ENCODE measurements at places on chromosomes 1 and 21.

GRCh38 chr1:109892561-109893368, 17.9 kb upstream of the CSF1 start:
- DNase-seq: no peak

DNA sequence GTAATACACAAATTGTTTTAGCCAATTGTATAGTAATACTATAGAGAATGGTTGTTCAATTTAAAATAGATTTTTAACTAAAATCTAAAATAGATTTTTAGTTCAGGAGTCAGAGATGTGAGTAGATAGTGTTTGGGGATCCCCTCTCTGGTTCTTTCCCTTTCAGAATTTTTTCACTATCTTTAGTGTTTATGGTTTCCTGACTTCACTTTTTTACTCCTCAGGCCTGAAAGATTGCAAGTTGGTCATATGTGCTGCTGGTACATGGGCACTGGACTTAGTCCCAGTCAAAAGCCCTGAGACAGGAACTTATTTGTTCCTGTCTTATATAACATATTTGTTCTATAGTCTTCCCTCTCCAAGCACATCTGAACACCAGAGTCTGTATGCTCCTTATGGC, 96.8 kb upstream of the ATP1B1 start:
- no peak for DNase-seq

GRCh38 chr21:39115576-39116235, 67.5 kb downstream of the PSMG1 start:
- no peak for DNase-seq

DNA sequence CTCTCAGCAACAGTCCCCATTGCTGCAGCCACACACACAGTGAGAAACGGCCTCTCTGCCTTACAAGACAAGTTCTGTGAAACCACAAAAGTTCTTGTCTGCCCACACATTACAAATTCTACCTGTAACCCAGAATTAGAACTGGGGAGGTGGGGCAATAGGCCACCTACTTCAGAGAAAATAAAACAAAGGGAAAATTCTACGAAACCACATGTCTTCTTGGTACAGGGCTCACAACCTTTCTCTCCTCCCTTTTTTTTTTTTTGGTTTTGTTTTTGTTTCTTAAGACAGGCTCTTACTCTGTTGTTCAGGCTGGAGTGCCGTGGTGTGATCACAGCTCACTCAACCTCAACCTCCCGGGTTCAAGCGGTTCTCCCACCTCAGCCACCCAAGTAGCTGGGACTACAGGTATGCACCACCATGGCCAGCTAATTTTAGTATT, 30.2 kb downstream of the LPAR3 start:
- DNase-seq: no peak

GRCh38 chr1:93908394-93909145, 660 bp downstream of the GCLM start:
- DNase-seq: no peak

- DNase-seq: no peak
Observed at GRCh38 chr1:179775009-179775408, 31.9 kb downstream of the FAM163A start.

GRCh38 chr1:224757508-224757907, 141.4 kb downstream of the CNIH3 start:
- no peak for DNase-seq

GRCh38 chr21:31374395-31374794, 30.3 kb upstream of the TIAM1 start:
- no peak for DNase-seq

GRCh38 chr1:66217021-66217420, 316.9 kb upstream of the SGIP1 start:
- DNase-seq: no peak

DNA sequence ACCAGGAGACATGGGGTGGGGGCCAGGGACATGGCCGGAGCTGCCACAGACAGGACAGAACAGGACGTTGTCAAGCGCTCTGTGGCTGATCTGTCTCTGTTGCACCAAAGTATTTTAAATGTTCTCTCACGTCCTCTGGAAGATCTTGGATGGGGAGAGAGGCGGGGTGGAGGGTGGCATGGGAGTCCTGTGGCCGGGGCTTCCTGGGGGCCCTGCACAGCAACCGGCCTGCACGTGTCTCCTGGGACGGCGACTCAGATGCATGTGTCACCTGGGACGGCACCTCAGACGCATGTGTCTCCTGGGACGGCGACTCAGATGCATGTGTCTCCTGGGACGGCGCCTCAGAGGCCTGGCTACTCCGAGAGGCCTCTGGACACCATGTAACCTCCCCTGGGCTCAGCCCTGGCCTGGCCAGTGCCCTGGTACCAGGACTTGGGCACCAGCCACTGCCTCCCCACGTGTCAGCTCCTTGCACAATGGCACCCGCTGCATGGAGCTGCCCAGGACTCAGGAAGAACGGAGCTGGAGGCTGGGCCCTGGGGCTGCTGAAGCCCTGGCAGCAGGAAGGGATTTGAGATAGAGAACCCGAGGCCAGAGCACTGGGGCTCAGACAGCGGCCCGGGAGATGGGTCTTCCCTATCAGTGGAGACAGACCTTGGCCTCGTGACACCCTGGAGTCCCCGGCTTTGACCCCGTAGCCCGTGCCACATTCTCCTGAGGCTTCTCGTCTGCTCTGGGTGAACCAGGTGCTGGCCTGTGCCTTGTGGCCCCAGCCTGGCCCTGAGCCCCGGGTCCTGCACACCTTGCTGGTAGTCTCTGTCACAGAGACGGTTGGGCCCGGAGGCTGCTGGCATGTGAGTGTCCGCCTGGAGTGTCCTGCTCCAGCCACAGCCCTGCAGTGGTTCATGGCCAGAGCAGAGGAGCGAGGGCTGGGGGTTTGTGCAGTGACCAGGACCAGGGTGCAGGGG, 14.7 kb upstream of the SLC19A1 start:
- no peak for DNase-seq

GRCh38 chr21:46626975-46627501, 8.4 kb upstream of the PRMT2 start:
- DNase-seq: no peak

- DNase-seq: no peak
Observed at GRCh38 chr1:198241553-198241952, 84.8 kb downstream of the NEK7 start.

GRCh38 chr21:45383615-45384201, 21.3 kb upstream of the COL18A1 start:
- no peak for DNase-seq

GRCh38 chr1:201766131-201766866, 62.7 kb upstream of the IPO9 start:
- DNase-seq: no peak

DNA sequence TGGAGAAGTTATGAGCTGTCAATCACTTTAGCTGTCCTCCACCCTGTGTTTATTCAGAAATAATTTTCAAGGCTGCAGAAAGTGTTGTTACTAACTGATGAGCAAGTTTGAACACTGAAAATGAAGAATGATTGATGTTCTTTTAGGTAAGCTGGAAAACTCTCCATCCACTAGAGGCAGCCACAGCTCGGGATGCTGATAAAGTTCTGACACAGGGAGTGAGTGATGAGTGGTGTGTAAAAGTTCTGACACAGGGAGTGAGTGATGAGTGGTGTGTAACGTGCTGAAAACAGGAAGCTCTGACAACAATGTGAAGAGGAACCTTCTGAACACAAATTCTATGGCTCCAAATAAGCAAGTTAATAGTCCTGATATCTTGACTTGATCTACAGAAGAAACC, 197.5 kb upstream of the PTBP2 start:
- DNase-seq: no peak

GRCh38 chr1:64515427-64515826, 45.5 kb downstream of the CACHD1 start:
- no peak for DNase-seq

DNA sequence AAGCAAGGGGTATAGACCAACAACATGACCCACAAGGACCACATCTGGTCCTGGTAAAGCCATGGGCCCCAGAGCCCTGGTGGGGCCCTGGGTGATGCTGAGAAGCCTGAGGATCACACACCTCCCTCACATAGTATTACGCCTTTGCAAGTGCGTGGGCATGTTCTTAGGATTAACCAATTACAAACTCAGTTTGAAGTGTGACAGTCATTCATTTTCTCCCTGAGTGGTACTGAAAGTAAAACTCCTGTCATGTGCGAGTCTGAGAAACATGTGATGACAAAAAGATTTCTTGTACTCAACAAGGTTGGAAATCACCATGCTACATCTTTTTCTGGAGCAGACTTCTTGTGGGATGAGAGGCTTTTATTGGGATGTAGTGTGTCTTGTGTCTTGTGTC, 315.3 kb upstream of the DUSP10 start:
- DNase-seq: no peak

DNA sequence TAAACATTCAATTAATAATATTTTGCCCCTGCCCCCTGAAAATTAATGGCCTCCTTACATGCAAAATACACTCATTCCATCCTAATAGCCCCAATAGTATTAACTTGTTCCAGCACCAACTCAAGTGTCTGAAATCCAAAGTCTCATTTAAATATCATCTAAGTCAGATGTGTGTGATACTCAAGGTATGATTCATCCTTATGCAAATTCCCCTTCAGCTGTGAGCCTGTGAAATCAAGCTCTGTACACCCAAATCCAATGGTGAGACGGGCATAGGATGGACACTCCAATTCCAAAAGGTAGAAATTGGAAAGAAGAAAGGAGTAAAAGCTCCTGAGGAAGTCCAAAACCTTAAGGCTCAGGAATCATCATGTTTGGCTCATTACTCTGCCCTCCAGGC, 83.5 kb downstream of the HHAT start:
- DNase-seq: no peak

- DNase-seq: no peak
Observed at GRCh38 chr1:30472009-30472408, 251.4 kb downstream of the MATN1 start.

DNA sequence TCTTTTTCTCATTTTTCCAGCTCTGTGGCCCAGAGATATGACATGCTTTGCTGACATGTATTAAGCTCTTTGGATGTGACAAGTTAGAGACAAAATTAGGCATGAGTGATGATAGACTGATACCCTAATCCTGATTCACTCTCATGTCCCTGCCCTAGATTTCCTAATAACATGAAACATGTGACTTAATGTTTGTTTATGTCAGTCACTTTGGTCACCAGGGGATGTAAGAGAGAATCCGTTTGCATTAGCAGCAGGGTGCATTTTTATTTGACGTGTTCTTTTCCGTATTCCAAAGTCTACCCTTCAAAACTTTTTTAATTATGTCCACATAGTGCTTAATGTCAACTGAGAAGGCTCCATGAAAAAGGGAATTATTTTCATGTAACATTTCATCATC, 192.4 kb downstream of the HMCN1 start:
- DNase-seq: no peak
